ENCODE measurements at places on chromosomes 7 and 10.
A peak's percentile ranks its signal among the peaks of the same experiment; 100 is the strongest.

- H3K4me1 ChIP-seq: peaks cover 4% of the 10 kb centered on the region
- no peak overlapping the region for H3K4me3 ChIP-seq
- peaks cover 8% of the 10 kb centered on the region for H3K36me3 ChIP-seq
- no peaks in the 10 kb centered on the region for H3K27me3 ChIP-seq
Measured at GRCh38 chr10:112711366-112711765, 238.7 kb upstream of the TCF7L2 start.

- H3K36me3 ChIP-seq: no peaks in the 10 kb centered on the region
- no peaks in the 10 kb centered on the region for H3K4me1 ChIP-seq
- H3K27ac ChIP-seq: no peak overlapping the region
- no peak for DNase-seq
- no peak overlapping the region for H3K4me3 ChIP-seq
Measured at GRCh38 chr10:129448086-129448485, 19.0 kb upstream of the MGMT start.

- H3K27ac ChIP-seq: no peak overlapping the region
- H3K27me3 ChIP-seq: no peaks in the 10 kb centered on the region
- no peaks in the 10 kb centered on the region for H3K4me1 ChIP-seq
- no peak overlapping the region for H3K4me3 ChIP-seq
- no peaks in the 10 kb centered on the region for H3K36me3 ChIP-seq
- no peak for DNase-seq
Measured at GRCh38 chr7:72313906-72314305, 98.2 kb downstream of the CALN1 start.

- H3K27me3 ChIP-seq: peaks cover 4% of the 10 kb centered on the region
- no peak overlapping the region for H3K27ac ChIP-seq
- H3K36me3 ChIP-seq: peaks cover 2% of the 10 kb centered on the region
Measured at GRCh38 chr10:22218448-22218847, 633 bp upstream of the EBLN1 start.

- peaks cover 12% of the 10 kb centered on the region for H3K4me1 ChIP-seq
- peak overlapping the region; percentile 65 for H3K4me3 ChIP-seq
- no peak overlapping the region for H3K27ac ChIP-seq
Measured at GRCh38 chr7:1086588-1087464, 1.1 kb upstream of the GPER1 start.

DNA sequence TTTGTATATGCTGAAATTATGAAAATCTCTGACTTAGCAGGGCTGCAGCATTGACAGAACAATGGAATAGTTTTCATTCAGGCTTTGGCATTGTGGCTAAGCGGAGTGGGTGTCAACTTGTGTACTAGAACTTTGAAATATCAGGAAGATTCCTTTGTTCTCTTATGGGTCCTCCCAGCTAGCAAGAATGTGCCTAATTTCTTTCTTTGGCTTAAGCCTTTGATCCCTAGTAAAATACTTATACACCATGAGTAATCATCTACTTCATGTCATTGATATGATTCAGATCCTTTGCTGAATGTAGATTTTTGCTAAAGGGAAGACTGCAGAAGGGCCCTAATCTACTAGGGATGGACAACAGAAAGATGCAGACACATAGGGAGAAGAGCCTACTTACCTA, 6.2 kb downstream of the AVL9 start:
- peaks cover 47% of the 10 kb centered on the region for H3K4me1 ChIP-seq
- DNase-seq: no peak
- no peak overlapping the region for H3K27ac ChIP-seq
- no peaks in the 10 kb centered on the region for H3K27me3 ChIP-seq

- peak overlapping the region; percentile 34 for H3K4me3 ChIP-seq
- H3K27me3 ChIP-seq: no peaks in the 10 kb centered on the region
- no peak for DNase-seq
- H3K36me3 ChIP-seq: no peaks in the 10 kb centered on the region
Measured at GRCh38 chr7:98810153-98810802, 59.5 kb downstream of the TMEM130 start.

DNA sequence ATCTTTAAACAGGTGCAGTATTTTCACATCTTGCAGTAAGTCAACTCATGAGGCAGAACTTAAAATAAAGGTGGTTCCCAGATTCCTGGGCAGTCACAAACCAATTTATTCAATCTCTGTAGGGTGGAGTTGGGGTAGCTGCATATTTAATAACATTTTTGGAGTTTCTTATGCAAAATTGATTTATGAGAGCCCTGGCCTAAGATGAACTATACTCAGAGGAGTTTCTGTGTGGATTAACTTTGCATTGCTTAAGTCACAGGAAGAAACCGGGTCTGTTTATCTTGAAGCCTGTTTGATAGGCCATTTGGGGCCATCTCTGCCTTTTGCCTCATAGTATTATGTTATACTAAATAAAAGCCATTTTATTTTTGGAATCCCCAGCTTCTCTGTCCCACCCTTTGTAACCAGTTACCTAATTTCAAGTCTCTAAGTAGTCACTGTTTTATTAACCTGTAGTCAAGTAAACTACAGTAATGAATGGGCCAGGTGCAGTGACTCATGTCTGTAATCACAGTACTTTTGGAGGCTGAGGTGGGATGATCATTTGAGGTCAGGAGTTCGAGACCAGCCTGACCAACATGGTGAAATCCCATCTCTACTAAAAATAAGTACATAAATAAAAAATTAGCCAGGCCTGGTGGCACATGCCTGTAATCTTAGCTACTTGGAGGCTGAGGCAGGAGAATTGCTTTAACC, 104.4 kb upstream of the FAM3C start:
- DNase-seq: no peak
- peaks cover 1% of the 10 kb centered on the region for H3K36me3 ChIP-seq
- H3K4me3 ChIP-seq: no peak overlapping the region
- no peaks in the 10 kb centered on the region for H3K27me3 ChIP-seq
- no peak overlapping the region for H3K27ac ChIP-seq

Measured in activated CD8-positive, alpha-beta T cell treated with anti-CD3 and anti-CD28 coated beads, Interleukin-2, amount 10 ng/mL, durations not matched to agents 7 days and 5 days (primary cell).